Esophagus muscularis mucosa (tissue), 4 donors: ENCODE measurements at places on chromosomes 6 and 20. TPM values are rescaled to one million over a fixed set of nuclear protein-coding genes. Genes with fewer than 3 reads are reported as not detected.

DNA sequence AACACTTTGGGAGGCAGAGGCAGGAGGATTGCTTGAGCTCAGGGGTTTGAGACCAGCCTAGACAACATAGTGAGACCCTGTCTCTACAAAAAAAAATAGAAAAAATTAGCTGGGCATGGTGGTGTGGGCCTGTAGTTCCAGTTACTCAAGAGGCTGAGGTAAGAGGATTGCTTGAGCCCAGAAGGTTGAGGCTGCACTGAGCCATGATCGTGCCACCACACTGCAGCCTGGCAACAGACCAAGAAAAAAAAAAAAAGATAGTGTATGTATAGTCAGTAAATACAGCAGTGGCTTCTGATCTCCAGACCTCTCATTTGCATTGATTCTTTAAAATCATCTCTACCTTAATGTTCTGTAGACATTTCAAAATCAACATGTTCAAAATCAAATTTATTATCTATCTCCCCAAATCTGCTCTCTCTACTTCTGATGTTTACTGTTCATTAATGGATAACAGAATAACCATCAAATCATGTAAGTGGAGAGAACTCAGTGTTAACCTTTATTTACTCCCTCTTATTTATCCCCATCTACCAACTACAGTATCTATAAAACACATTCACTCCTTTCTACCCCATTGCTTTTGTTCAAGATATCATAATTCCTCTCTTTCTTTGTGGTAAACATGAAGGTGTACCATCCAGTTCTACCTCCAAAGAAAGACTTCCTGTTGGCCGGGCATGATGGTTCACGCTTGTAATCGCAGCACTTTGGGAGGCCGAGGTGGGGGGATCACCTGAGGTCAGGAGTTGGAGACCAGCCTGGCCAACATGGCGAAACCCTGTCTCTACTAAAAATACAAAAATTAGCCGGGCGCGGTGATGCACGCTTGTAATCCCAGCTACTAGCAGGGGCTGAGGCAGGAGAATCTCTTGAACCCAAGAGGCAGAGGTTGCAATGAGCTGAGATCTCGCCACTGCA lies 7.7 kb downstream of the PROCR start:
- no peak for DNase-seq

- DNase-seq, result no peak
These were observed 20.0 kb upstream of the CDH22 start for GRCh38 chr20:46328200-46328882.

GRCh38 chr6:169556758-169557548 lies 144.9 kb downstream of the WDR27 start:
- peak; percentile 57 for DNase-seq

TENT5A gene
- total RNA-seq, result 9.3 TPM

GNMT gene
- total RNA-seq, result not detected
